ENCODE measurements at places on chromosomes 6 and 20. TPM values are rescaled to one million over a fixed set of nuclear protein-coding genes. Genes with fewer than 3 reads are reported as not detected.

DNA sequence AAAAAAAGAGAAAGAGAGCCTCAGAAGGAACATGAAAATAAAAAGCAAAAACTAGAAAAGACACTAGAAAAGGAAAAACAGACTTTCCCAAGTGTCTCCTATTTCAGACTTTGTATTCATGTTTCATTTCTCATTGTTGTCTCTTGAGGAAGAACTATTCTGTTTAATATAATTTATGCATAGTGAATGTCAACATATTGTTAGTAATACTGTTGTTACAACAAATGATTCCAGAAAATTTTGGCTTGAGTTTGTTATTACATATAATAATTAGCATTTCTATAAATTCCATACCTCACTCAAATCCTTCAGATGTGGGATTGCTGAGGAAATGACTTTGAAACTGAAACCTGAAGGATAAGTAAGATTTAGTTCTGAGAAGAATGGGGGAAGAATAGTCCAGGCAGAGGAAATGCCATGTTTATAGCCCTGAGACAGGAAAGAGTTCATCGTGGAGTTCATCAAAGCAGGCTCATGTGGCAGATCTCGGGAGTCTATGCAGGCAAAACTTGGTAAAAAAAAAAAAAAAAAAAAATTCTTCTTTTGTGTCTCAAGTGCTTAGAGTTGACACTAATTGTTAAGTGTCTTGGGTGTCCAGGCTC lies 53.1 kb upstream of the EIF2S2 start:
- no peak for DNase-seq

GRCh38 chr6:6315660-6316059 lies 4.8 kb downstream of the F13A1 start:
- peak; percentile 65 for DNase-seq

DNA sequence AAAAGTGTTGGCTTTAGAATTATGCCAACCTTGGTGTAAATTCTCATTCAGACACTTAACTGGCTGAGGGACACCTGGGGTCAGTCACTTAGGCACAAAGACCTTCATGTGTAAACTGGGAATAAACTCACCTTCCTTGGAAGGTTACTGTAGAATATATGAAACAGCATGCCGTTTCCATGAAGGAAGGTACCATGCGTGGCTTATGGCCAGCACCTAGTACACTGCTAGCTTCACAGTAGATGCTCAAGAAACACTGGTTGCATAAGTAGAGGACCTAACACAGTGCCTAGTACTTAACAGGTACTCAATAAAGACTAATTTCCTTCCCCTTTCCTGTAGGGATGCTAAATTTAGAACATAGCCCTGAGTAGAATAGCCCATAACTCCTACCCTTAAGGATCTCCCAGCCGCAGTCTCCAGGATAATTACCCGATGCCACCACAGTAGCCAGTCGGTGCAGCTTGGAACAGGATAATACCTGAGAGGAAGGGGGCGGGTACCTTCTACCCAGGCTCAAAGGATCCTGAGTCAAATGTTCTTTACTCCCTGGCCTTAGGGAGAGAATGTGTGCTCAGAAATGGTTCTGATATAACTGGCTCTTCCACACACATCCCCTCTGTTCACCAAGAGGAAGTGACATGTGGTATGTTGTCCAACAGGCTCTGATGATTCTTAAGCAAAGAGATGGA lies 3.6 kb downstream of the BCL2L1 start:
- peak; percentile 87 for DNase-seq

DNA sequence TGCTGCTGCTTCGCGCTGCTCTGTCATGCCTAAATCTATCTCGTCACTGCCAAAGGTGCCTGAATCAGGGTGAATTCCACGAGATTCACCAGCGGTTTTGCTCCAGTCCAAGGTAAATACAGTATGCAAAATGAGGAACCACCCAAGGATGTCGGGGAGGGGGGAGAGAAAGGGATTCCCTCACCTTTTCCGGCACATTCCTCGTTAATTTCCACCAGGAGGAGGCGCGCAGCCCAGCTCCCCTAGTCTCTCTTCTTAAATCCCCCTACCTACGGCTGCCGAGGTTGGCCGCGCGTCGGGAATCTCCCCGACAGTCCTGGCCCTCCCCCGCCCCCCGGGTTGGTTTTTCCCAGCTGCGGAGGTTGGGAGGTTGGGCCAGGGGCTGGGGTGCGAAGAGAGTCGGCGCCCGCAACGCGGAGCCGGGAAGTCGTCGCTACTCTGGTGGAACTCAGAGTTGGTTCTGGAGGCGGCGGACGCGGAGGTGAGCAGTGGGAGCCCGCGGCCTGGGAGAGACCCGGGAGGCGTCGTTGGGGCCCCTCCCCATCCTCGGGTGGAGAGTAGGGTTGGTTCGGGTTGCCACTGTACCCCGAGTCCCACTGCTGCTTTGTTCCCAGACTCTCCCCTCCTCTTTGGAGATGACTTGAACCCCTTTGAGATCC lies at the start of gene TPBG:
Gene TPBG (plus strand): TSS at position 390 of the 659 bp plus-strand sequence. CDS start 1,145 bp downstream, outside the sequence.
- peak; percentile 69 for DNase-seq

DNA sequence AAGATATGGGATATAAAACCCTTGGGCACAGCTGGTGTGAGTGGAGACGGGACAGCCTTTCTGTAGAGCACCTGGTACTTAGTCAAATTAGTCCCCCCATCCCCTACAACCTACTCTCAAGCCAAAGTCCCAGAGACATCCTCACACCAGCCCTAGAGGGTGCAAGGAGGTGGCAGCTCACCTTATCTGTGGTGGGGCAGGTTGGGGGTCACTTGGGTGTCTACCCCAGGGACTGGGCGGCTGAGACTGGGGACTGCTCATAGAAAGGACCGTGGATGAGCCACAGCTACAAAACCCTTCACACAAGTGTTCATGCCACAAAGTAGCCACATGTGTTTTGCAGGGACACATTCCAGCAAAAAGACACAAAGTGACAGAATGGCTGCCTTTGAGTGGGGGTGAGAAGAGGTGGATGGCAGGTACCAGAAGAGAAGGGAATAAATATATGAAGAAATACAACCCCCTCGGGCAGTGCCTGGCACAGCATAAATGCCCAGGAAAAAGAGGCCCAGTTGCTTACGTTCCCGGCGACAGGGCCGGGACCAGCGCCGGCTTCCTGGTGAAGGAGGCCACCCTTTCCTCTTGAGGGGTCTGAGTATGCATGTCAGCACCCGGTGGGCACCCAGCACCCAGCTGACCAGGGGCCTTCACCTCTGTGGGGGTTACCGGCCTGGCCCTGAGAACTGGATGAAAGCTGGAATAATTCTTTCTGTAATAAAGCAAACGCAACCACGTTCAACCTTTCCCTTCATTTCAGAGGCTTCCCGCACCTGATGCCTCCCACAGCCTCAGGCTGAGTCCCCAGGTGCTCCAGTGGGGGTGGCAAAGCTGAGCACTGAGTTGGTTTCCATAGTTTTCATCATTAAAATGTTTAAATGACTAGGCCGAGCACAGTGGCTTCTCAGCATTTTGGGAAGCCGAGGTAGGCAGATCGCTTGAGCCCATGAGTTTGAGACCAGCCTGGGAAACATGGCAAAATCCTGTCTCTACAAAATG lies 14.4 kb upstream of the CEBPB start:
- no peak for DNase-seq

- DNase-seq: no peak
Measured at GRCh38 chr20:38144598-38144973, 20.5 kb downstream of the TGM2 start.

- peak; percentile 13 for DNase-seq
Measured at GRCh38 chr6:143187238-143187923, 126.7 kb downstream of the AIG1 start.

DNA sequence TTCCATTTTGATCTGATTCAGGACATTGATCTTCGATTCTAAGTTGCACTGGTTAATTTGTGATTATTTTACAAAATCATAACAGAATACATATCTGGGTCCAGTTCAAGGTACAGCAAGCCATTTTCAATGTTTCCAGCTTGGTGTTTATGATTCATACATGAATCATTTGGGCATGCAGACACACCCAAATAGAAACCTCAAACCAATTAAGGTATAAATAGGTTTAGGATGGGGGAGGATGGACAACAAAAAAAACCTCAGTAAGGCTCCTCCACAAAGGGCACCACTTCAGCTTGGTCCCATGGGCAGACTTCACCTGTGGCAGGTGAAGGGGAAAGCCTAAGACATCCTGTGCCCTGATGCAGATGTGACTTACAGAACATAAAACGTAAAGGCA lies 192.7 kb downstream of the KHDC1L start:
- DNase-seq: peak; percentile 85

- DNase-seq: no peak
Measured at GRCh38 chr6:76631622-76632021, 559.2 kb upstream of the IMPG1 start.

DNA sequence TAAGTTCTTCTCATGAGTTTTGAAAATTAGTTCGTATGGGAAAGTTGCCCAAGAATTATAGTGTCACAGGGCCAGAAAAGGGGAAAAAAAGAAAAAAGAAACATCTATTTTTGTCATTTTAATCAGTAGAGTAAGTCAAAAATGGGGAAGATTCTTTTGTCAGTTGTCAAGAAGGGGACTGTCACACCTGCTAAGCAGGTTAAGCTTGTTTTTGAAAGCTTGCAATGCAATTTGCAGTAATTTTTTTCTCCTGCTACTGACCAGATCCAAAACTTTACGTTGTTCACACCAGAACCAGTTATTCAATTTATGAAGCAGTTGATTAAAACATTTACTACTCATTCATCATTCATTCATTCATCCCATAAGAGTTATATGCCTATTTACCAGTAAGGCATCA lies 171.4 kb downstream of the SOX4 start:
- DNase-seq: peak; percentile 56

- DNase-seq: no peak
Measured at GRCh38 chr6:109821428-109821827, 130.3 kb downstream of the FIG4 start.

DNA sequence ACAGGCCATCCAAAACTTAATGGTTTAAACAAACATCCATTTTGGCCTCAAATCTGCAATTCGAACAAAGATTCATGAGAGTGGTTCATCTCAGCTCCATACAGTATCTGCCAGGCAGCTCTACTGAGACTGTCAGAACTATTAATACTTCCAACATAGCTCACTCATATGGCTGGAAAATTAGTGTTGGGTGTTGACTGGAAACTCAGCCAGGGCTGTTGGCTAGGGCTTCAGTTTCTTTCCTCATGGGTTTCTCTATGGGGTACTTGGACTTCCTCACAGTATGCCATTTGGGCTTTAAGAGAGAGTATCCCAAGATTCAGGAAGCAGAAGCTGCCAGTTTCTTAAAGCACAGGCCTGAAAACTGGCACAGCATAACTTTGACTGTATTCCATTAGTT lies 240.3 kb downstream of the TPBG start:
- DNase-seq: no peak

DNA sequence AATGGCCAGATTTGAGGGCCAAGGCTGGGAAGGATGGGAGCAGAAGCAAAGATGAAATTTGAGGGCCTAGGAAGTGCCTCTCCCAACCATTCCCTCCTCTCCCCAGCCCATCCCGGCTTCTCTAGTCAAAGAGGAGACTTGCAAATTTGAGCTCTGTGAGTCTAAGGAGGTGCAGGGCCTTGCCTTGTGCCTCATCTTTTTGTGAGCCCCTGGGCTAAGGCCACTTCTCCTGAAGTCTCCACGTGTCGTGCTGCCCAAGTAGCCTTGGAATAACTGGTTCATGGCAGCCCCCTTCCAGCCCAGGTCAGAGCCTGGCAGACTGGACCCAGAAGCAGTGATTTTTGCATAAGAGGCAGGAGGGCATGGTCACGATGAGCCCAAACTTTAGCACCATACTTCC lies 6.7 kb downstream of the PTGIS start:
- DNase-seq: no peak

DNA sequence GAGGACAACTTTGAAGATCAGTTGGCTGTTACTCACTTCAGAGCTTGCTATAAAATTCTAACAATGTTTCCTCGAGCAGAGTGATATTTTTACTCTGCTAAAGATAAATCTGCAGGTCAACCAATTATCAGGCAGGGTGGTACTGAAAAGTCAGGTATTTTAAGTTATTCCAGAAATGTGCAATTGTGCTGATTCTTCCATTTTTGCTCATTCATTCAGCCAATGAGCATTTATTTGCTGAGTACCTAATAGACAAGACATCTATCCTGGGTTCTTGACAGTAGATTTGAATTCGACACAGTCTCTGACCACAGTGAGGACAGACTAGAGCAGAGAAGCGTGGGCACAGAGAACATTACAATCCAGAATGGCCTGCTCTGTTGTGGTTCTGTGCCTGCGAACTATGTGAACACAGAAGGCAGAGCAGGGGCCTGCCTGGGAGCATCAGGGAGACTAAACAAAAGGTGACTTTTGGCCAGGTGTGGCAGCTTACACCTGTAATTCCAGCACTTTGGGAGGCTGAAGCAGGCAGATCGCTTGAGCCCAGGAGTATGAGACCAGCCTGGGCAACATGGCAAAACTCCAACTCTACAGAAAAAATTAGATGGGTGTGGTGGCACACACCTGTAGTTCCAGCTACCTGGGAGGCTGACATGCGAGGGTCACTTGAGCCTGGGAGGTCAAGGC lies 14.8 kb downstream of the TPMT start:
- DNase-seq: no peak

DNA sequence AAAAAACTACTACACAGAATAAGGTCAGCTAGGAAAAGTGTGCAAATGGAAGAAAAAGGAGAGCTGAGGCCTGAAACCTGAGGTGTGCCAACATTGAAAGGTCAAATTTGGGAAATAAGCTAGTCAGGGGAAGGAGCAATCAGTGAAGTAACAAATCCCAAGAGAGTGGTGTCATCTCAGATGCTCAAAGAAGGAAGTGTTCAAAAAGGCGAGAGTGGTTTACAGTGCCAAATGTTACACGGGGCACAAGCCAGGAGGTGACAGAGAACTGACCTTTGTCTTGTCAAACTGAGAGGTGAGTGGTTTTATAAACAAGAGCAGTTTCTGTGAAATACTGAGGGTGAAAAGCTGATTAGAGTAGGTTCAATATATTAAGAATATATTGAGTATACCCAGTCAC lies 83.0 kb upstream of the TCF21 start:
- no peak for DNase-seq

DNA sequence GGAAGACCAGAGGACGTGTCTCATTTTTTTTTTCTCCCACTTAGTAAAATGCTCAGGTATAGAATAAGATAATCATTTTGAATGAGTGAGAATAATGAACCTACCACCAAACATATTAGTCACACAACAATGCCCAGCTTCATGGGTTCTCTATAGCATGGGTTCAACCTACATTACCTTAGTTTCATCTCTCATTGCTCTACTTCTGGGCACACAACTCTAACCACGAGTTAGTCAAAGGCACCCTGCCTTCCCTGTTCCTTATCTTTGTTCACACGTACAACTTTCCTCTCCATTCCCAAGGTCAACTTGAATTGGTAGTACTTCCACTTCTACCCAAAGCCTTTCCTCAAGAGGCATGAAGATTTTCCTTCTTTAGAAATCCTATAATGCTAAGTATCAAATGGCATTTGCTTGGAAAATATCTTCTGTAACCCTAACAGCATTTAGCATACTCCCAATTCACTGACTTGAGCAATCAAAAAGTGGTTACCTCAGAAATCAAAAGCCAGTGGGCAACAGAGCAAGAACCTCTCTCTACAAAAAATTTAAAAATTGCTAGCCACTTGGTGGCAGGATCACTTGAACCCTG lies 20.9 kb downstream of the DEK start:
- DNase-seq: no peak

GPLD1 gene
- 3.9 TPM for total RNA-seq

TRIM31 gene
- 0.11 TPM for total RNA-seq

RBPJL gene
- total RNA-seq: not detected

HMGCLL1 gene
- total RNA-seq: not detected

COL20A1 gene
- not detected for total RNA-seq

VSTM2L gene
- 45.8 TPM for total RNA-seq

COL11A2 gene
- 0.63 TPM for total RNA-seq

ABCC10 gene
- 23.1 TPM for total RNA-seq

ITPA gene
- total RNA-seq: 117 TPM

SIRPB2 gene
- 0.52 TPM for total RNA-seq

CSTF1 gene
- 60.2 TPM for total RNA-seq

NKX2-4 gene
- total RNA-seq: not detected

VGLL2 gene
- not detected for total RNA-seq

ALDH8A1 gene
- 1.9 TPM for total RNA-seq

IRF4 gene
- total RNA-seq: 0.15 TPM

STK4 gene
- 20.6 TPM for total RNA-seq
